IPS DF 6.9 (cell line): ENCODE measurements at places on chromosomes 6 and 20.

DNA sequence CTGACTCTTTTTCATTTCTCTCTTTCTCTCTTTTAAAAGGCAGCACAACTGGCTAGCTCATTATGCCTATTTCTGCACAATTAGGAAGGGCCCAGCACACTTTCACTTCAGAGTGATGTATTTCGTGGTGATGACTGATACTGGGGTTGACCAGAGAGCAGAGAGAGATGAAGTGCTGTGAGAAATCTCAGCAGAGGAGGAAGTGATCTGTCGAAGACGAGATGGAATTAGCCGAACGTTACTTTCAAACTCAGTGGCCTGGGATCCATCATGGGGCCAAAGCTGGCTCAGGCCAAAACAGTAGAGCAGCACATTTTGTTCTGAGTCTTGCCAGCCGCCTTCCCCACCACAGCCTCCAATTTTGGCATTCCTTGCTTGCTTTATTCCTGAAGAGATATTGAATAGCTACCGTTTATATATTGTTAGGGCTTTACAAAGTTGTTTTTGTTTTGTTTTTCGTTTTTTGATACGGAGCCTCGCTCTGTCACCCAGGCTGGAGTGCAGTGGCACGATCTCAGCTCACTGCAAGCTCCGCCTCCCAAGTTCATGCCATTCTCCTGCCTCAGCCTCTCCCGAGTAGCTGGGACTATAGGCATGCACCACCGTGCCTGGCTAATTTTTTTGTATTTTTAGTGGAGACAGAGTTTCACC, 213.2 kb upstream of the ECI2 start:
- DNase-seq = no peak

GRCh38 chr20:32943490-32944052, 60.7 kb downstream of the SUN5 start:
- no peak for DNase-seq

DNA sequence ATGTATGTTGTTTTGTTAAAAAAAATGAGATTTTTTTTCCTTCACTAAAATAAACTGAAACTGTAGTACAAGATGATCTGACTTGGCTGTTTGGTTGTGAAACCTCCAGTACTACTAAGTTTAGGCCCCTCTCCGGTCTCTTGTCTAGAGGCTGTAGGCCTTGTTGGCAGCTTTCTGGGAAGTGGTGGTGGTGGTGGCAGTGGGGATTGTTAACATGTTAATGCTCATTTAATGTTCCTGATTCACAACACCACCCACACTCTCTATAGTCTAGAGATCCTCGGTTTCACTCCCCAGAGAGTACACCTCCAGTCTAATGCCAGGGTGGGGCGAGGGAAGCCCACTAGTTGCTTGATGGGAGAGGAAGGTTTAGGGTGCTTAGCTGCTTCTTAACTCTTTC, 24.1 kb downstream of the STK4 start:
- DNase-seq = no peak

DNA sequence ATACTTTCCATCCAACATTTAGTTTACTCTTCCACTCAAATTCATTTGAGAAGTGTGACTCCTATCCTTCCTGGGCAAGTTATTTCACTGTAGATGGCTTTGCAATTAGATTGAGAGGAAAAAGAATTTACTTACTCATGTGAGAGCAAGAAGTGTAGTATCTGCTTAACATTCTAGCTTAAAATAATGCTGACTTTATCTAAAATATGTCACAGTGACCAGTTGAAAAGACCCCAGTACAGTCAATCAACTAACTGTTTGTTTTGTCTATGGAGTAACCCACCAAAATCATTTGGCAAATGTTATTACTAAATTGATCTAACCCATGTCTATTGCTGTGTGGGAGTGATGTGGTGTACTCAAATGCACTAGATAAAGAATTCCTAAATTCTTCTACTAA, 8.9 kb upstream of the TCF21 start:
- DNase-seq = no peak

DNA sequence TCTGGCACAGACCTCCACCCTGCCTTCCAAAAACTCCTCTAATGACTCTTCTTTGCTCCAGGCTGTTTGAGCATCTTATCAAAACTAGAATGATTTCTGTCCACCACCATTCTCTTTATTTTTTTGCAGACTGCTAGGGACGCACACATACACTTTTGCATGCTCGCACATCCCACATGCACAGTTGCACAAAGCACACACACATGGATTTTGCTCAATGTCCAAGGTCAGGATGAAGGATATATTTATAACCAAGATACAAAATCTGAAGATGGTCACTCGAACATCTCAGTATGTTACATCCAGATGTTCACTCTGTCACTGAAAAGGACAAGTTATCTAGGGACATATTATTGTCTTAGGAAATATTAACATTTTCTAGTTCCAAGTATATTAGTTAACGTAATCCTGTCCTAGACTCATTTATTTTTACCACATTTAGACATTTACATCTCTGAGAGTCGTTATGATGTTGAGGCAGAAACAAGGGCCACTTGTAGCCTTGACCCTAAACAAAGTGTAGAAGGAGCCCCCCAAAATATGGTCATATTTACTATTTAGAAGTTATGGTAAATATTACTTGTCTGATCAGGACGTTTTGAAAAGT, 3.4 kb upstream of the SIM1 start:
- no peak for DNase-seq

GRCh38 chr6:119241111-119241465, 108.5 kb downstream of the MAN1A1 start:
- no peak for DNase-seq

GRCh38 chr20:3067139-3068014, 4.0 kb upstream of the OXT start:
- no peak for DNase-seq

DNA sequence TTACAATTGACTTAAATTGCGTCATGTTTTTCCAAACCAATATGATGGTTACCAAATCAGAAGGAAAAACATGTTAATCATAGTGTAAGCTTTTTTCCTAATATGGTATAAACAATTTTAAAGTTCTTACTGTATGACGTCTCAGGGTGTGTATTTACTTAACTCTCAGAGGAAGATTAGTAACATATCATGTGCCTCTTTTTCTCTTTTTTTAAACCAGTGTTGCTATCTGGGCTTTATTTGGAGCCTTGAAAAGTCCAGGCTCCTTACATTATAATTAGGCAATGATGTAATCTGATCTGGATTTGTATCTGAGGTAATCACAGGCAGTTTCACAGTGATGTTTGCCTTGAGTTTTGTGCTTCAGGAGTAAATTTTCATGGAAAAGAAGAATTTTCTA, 20.4 kb upstream of the RAB23 start:
- no peak for DNase-seq

GRCh38 chr20:41080866-41081265, 52.2 kb downstream of the TOP1 start:
- no peak for DNase-seq

- DNase-seq = no peak
Observed at GRCh38 chr6:42938987-42939809, 9.9 kb downstream of the CNPY3 start.

- no peak for DNase-seq
Observed at GRCh38 chr20:40896814-40897700, 131.6 kb upstream of the TOP1 start.

GRCh38 chr20:50494428-50494827, 15.8 kb upstream of the PTPN1 start:
- no peak for DNase-seq

- no peak for DNase-seq
Observed at GRCh38 chr20:53829724-53830521, 236.3 kb upstream of the ZNF217 start.

DNA sequence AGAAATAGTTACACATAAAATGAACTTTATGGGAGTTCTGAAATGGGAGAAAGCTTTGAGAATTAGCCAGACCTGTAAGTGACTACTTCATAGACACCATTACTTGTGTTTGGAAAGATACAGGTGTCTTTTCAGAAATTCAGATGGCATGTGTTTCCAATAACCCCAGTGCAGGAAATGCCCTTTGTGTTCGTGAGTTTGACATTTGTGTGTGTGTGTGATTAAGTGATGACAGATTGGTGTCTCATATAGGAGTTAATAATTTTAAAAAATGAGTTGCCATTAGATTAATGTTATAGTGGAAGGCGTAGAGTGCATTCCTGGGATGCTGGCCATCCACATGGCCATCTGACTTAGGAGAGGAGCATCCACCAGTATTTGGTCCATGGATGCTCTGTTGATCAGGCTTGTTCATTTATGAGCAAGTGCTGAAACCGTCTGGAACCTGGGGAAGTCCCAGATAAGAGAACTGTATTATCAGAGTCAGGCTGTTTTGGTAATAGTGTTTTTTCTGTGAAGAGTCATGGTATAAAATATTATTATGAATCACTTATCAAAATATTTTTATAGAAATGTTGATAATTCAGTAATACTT, 3.1 kb downstream of the STK4 start:
- DNase-seq = no peak

- no peak for DNase-seq
Observed at GRCh38 chr6:43368259-43369160, 937 bp downstream of the ZNF318 start.

DNA sequence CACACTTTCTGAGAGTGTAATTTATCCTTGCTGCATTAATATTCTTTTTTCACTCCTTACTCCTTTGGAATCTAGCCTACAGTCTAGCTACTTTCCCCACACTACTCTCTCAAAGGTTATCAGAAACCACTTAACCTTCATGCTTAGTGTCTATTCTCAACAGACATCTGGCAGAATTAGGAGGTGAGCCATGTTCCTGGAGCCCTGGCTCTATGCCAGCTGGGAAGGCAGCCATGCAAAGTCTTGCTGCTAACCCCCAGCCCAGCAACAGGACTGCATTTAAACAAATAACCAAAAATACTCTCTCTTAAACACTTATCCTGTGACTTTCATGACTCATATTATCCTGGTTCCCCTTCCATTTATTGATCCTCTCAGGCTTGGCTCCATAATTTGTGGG, 260.2 kb downstream of the BCKDHB start:
- DNase-seq = no peak

GRCh38 chr6:130354322-130354721, 11.5 kb upstream of the TMEM200A start:
- DNase-seq = no peak

GRCh38 chr6:109788687-109789086, 97.6 kb downstream of the FIG4 start:
- DNase-seq = no peak

GRCh38 chr6:107576852-107577251, 86.9 kb downstream of the SOBP start:
- DNase-seq = no peak

DNA sequence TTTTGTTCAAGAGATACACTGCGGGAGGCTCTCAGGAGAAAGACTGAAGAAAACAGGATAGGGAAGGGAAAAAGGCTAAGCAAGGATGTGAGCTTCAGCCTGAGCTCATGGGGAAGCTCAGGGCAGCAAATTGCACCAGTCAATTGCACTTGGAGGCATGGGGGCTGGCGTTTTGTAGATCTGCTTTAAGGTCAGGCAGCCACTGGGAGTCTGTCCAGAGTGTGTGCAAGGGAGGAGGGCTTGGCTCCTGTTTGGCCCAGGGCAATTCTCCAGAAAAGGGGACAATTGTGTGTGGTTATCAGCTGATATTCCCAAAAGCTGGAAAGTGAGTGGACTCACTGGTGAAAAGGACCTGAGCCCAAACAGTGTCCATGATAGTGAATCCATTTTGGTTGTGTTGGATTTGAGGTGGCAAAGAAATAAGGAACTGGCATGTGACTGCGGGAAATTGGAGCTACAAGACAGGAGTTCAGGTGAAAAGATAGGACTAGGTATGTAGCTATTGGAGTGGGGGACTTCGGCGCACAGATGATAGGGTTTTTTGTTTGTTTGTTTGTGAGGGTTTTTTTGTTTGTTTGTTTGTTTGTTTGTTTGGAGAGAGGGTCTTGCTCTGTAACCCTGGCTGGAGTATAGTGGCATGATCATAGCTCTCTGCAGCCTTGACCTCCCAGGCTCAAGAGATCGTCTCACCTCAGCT, 22.3 kb upstream of the IER3 start:
- DNase-seq = no peak

DNA sequence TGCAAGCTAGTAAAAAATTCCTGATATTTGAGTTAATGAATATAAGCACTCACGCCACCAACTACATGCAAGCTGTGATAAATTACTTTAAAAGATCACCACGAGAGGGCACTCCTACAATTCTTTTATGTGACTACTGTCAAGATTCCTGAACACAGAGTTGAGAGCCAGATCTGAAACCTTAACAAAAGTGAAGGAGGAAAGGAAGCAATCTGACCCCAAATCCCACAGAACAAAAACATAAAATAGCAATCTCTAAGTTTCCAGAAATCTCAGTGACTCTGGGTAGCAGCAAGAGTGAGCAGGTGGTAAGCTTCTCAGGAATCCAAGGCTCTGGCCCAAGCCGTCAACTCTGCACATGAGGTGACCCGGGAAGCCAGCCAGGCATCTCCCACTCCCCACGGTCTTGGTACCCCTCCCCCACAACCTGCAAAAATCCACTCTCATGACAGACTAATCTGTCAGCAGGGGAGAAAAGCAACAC, 55.1 kb downstream of the STAU1 start:
- peak; percentile 25 for DNase-seq

GRCh38 chr20:22684072-22684762, 99.8 kb upstream of the FOXA2 start:
- peak; percentile 63 for DNase-seq

- no peak for DNase-seq
Observed at GRCh38 chr20:50717974-50718761, 13.2 kb upstream of the PARD6B start.

DNA sequence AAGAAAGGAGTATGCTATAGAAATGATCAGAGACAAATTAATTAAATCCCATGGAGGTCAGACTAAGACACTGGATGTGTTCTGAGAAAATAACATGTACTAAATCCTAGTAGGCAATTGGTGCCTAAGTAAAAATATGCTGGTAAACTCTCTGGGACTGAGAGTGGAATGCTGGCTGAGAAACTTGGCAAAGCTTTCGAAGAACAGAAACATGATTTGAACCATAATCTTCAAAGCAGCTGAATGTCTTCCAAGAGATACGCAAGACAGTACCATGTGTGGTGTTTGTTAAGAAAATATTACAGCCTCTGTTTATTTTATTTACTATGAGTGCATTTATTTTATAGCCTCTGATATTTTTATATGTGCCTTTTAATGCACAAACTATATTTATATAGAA, 55.2 kb downstream of the EFHC1 start:
- no peak for DNase-seq

- DNase-seq = no peak
Observed at GRCh38 chr6:150844371-150844770, 21.1 kb upstream of the MTHFD1L start.

- no peak for DNase-seq
Observed at GRCh38 chr6:2919401-2919800, 16.3 kb upstream of the SERPINB9 start.

- no peak for DNase-seq
Observed at GRCh38 chr6:126147291-126147815, 161.0 kb downstream of the TRMT11 start.

GRCh38 chr20:63810730-63811490, 20.2 kb downstream of the ZBTB46 start:
- DNase-seq = no peak
